CD4-positive, alpha-beta T cell treated with Interferon gamma for 1 hour (primary cell): ENCODE measurements at places on chromosomes 12 and 14.
A peak's percentile ranks its signal among the peaks of the same experiment; 100 is the strongest.

- DNase-seq, result no peak
These were observed 160.0 kb upstream of the SOX5 start for GRCh38 chr12:24109381-24110039.

DNA sequence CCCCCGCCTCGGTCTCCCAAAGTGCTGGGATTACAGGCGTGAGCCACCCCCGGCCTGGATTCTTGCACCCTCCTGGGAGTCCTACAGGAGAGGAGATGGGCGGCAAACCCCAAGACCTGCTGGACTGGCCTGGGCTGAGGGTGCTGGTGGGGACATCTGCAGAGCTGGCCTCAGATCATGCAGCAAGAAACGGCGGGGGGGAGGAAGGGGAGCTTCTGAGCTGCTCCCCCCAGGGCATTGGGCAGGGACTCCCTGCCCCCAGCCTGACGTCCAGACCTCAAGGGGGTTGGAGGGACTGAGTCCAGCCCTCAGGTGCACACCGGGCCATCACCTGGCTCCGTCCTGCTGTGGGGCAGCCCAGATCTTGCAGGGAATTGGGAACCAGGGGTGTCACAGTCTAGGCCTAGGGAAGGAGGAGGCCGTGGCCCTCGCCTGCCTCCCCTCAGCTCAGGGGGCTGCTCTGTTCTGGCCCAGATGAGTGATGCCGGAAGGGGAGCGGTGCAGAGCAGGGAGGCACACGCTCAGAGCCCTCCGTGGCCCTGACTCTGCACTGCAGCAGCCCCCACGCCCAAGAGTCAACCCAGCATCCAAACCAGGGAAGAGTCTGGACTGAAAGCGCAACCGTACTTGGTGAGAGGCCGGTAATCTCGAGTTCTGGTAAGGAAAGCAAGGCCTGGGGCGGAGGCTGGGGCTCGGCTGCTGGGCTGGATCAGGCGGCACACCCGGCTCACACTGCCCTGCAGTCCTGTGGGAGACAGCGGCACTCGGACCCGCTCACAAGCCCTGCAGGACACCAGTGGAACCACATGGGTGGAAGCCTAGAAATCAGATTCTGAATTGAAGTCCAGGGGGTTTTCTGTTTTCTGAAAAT is 8.9 kb upstream of the AMN start:
- DNase-seq, result no peak

GRCh38 chr14:37116933-37117849 is 55.2 kb downstream of the SLC25A21 start:
- DNase-seq, result no peak

GRCh38 chr12:85280165-85280983 is at the start of gene ALX1:
TSS of gene ALX1 (plus strand) at chr12:85280220. CDS start at chr12:85280262, 42 bp downstream.
- no peak for DNase-seq

DNA sequence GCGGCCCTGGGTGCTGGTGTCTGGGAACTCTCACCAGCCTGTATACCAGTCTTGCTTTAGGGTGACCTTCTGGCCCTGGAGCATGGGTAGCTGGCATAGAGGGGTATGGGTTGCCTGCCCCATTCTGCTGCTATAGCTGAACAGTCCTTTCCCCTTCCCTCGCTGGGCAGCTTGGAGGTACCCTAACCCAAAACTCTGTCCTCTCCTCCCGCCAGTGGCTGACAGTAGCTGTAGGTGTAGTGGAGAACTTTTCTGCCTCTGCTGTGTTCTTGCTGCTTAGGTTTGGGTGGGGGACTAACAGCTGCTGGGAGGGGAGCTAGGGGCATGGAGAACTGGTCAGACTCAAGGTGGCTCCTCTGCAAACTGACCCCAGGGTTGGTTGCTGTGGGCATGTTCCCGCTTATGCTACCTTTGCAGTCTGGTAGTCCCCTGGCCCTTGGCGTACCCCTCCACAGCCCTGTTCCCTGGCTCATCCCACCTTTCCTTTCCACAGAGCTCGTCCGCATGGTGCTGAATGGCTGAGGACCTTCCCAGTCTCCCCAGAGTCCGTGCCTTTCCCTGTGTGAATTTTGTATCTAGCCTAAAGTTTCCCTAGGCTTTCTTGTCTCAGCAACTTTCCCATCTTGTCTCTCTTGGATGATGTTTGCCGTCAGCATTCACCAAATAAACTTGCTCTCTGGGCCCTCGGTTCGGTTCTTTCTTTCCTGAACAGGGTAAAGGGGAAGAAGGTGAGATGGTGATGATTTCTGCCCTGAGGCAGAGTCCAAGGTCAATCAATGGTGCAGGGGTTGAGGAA is 2.9 kb downstream of the MYL6 start:
- no peak for DNase-seq

DNA sequence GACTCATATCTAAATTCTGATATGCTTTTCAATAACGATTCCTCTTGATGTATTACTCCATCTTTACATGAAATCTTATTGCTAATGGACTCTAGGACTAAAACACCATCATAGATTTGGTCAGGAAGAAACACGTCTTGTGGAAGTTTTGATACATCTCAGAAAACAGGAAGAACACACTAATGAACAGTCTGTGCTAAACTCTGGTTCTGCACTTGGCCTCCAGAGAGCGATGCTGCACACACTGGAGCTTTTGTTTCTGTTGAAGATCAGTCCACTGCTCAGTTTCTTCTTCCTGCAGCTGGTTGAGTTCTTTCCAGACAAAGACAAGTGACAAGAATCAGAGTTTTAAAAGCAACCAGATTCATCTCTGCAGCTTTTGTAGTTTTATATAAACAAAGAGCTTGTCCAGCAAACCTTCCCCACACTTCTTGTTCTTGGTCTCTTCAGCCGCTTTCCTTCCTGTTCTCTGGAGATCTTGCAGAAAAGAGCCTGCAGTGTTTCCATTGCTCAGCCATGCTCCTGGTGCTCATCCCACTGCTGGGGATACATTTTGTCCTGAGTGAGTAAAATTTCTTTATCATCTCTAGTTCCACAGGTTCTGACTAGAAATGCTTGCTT is 229.1 kb upstream of the OR4E1 start:
- DNase-seq, result peak; percentile 40

DNA sequence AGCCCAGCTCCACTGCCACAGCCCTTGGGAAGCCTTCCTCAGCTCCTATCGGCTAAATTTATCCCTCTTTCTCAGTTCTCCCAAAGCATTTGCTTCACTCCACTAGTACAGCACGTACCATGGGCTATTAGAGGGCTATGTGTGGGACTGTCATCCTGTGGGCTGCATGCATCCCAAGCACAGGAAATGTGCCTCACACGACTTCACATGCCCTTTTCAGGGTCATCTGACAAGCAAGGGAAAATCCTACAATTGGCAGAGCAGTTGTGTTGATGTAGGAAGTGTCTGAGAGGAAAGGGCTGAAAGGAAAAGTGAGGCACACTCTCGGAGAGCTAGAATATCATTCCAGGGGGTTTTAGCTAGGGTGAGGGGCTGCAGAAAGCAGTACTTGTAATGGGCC is 47.6 kb downstream of the NINJ2 start:
- DNase-seq, result no peak

DNA sequence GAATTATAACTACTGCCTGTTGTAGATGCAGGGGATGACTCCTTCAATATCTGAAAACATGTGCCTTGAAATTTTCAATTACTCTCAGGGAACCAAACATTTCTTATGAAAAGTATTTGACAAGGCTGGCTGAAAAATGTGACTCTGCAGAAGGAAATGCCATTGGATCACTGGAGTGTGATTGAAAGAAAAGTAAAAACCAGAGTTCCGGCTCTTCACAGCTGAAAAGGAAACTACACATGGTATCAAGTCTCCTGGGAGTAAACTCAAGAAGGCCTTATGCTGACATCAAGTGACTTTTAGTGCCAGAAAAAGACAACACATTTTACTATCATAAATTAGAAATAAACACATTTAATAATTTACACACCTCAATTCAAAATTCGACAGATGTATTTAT is 693.0 kb downstream of the LRFN5 start:
- DNase-seq, result no peak

DNA sequence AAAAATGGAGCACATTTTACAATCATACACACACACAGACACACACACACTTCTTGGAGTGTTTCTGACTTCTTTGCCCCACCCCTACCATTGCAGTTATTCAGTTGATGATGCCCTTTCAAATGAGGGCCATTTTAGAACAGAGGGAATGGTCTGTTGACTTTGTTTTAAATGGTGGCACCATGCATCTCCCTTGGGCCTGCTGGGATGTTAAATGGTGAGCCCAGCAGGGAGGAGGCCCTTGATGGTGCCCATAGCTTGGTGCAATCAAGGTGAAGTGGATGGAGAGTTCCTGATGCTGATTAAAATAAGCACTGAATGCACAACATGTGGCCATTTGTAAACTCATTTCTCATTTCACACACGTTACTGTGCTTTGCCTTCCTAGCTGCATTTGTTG is 13.3 kb downstream of the C12orf75 start:
- DNase-seq, result no peak

GRCh38 chr14:87175175-87175574 is 817.8 kb downstream of the GALC start:
- DNase-seq, result no peak

- no peak for DNase-seq
These were observed 45.3 kb upstream of the CNTN1 start for GRCh38 chr12:40646911-40647310.

- no peak for DNase-seq
These were observed 5.3 kb downstream of the DYRK4 start for GRCh38 chr12:4567073-4567881.

GRCh38 chr14:93956514-93957332 is 19.6 kb downstream of the ASB2 start:
- DNase-seq, result no peak

DNA sequence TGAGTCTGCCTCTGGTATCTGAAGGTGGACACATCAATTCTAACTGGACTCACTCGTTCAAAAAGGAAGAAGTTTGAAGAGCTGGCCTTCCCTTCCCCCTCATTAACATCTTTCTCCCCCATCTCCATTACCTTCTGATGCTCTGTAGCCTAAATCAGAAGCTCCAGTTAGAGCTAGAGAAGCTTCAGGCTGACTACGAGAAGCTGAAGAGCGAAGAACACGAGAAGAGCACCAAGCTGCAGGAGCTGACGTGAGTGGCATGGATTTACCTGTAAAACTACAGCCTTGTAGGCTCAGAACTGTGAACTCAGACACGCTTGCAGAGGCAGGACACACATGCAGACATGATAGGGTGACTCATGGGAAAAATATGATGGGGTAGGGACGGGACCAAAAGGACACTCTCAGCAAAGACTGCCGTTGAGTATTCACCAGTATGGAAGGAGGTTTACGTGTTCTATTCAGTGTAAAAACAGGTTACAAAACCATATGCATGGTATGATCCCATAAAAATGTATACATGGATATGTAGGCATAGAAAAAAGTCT is 14.3 kb upstream of the PIP4K2C start:
- DNase-seq, result no peak

DNA sequence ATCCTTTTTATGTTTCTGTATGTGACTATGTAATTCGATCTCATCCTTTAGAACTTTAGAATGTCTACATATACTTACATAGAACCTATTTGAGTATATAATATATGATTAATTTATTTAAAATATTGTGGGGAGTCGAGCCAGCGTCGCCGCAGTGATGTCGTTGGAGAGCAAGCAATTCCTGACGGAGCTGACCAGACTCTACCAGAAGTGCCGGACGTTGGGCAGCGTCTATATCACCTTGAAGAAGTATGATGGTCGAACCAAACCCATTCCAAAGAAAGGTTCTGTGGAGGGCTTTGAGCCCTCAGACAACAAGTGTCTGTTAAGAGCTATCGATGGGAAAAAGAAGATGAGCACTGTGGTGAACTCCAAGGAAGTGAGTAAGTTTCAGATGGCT is 6.4 kb upstream of the CD27 start:
- DNase-seq, result no peak

- no peak for DNase-seq
These were observed 30.4 kb downstream of the CDC42BPB start for GRCh38 chr14:103026988-103027387.

- DNase-seq, result peak; percentile 67
These were observed at the start of gene UNC119B for GRCh38 chr12:120710031-120710804. TSS of gene UNC119B (plus strand) at chr12:120710458. CDS start at chr12:120710475, 17 bp downstream.

- no peak for DNase-seq
These were observed 8.4 kb downstream of the TSPAN9 start for GRCh38 chr12:3085341-3086139.

DNA sequence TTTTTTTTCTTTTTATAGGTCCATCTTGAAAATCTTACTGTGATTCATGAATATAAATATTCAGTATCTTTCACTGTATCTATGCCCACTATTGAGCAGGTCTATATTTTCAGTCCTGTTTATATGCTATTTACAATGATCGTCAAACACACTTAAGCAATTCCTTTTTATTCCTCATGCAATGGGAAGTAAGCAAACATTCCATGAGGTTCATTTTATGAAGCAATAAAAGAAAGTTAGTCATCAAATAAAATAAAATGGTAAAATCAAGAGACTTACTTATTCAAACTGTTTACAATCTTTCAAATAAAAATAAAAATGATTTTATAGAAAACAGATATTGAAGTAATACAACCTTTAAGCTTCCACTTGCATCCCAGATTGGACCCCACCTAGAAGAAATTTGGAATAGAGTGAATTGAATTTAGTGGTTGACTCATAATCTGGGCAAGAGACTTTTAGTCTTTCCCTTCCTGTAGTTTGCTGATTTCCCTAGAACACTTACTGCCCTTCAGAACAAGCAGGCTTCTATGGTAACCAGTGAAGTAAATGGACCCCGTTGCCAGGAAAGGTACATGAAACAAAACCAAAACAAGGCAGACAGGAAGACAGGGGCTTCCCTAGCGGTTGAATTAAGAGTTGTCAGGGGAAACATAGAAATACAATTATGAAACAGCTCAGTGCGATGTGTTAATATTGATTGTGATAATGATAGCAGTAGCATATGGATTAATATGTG is 241.0 kb upstream of the ATP2B1 start:
- DNase-seq, result peak; percentile 84

GRCh38 chr14:58964598-58964928 is 223.9 kb upstream of the DAAM1 start:
- DNase-seq, result no peak

DNA sequence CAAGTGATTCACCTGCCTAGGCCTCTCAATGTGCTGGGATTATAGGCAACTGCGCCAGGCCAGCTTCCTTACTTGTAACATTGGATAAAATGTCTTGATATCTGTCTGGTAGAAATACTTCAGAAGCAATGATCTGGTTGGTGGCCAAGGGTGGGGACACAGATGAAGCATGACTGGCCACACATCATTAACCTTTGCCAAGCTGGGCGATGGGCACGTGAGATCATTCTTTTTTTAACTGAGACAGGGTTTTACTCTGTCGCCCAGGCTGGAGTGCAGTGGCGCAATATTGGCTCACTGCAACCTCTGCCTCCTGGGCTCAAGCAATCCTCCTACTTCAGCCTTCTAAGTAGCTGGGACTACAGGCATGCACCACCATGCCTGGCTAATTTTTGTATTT is 31.1 kb downstream of the PLEKHH1 start:
- DNase-seq, result no peak

- DNase-seq, result no peak
These were observed 22.4 kb downstream of the MAGOHB start for GRCh38 chr12:10590966-10591365.
